ENCODE measurements at places on chromosomes 12 and 14.

- no peak for DNase-seq
Observed at GRCh38 chr12:12123036-12123604, 52.4 kb downstream of the BCL2L14 start.

DNA sequence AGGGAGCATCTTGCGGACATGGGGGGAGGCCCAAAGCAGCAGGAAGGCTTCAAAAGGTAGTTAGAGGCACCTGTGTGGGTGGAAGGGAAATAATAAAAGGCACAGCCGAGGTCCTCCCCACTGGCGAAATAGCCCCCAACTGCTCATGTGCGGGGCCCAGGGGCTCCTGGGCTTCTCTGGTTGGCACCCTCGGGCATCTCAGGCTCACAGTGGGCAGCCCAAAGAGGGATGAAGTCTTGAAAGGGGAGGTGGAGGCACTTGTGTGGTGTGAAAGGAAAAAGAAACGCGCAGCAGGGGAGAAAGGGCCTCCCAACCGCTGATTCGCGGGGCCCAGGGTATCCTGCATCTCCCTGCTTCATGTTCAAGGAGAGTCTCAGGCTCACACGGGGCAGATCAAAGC is 579.4 kb downstream of the ALG10 start:
- DNase-seq, result no peak

DNA sequence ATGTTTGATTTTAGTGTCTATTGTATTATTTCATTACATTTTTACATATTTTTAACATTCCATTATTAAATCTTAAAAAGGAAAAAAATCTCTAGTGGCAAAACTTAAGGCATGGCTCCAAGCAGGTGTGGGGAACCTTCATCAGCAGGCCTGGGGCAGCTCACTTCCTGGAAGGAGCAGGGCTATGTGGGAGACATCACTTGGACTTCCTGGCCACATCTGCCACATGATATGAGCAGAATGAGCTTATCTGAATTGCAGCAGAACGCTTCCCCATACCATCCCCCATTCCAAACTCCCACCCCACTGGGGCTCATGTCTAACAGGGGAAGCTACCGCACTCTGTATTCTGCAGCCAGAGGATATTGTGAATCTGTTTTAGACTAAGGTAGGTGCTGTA is 35.0 kb upstream of the KCNA1 start:
- DNase-seq, result no peak

GRCh38 chr14:103521438-103521950 is 1.1 kb downstream of the CKB start:
- DNase-seq, result no peak

GRCh38 chr12:34625116-34625515 is 602.8 kb downstream of the ALG10 start:
- DNase-seq, result no peak

DNA sequence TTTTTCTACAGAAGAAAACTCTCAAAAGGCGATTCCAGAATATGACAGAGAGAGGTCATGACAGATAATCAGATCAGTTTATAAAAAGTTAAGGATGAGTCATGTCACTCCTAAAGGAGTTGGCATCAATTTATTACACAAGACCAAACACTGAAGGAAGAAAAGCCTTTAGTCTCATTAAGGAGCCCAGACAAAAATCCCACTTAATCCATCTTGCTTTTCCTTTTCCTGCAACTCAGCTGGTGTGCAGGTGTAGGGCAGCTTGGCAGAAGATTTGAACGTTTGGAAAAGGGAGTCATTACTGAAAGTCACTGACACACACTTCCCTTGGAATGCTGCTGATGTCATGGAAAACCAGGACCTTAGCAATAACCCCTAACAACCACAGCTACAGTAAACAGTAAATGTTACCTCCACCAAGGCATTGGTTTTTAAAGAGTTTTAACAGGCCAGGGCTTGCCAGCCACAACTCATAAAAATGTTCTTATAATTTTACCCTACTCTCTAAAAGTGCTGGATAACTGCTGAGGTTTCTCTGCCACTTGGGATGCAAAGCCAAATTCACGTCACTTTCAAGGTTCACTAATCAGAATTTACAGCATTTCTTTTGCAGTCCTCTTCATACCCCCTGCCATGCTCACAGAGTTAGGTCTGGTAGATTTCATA is 320.6 kb downstream of the RAD51B start:
- DNase-seq, result no peak

DNA sequence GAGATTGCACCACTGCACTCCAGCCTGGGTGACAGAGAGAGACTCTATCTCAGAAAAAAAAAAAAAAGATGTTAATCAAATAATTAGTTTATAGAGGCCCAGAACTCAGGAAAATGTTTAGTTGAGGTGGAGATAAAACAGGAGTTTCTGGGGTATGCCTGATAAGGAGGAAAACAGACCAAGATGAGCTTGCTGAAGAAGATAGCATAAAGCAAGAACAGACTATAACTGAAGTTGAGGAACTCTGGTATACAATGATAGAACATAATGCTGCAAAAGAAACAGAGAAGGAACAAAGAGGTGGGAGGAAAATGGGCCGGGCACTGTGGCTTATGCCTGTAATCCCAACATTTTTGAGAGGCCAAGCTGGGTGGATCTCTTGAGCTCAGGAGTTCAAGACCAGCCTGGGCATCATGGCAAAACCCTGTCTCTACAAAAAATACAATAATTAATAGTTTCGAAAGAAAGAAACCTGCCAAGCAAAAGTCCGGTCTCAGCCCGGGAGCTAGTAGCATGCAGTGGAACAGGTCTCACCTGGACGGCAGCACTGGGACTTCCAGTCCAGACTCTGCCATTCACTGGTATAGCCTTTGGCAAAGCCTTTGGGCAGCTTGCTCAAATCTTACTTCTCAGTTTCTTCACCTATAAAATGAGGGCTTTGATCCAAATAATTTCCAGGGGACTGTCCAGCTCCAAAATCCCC is 25.4 kb downstream of the SLC35E3 start:
- DNase-seq, result no peak

- DNase-seq, result no peak
Observed at GRCh38 chr12:20188930-20189653, 179.2 kb upstream of the PDE3A start.

GRCh38 chr12:46948936-46949545 is 123.2 kb upstream of the SLC38A4 start:
- no peak for DNase-seq

GRCh38 chr14:74592476-74593201 is 19.4 kb downstream of the LTBP2 start:
- no peak for DNase-seq

DNA sequence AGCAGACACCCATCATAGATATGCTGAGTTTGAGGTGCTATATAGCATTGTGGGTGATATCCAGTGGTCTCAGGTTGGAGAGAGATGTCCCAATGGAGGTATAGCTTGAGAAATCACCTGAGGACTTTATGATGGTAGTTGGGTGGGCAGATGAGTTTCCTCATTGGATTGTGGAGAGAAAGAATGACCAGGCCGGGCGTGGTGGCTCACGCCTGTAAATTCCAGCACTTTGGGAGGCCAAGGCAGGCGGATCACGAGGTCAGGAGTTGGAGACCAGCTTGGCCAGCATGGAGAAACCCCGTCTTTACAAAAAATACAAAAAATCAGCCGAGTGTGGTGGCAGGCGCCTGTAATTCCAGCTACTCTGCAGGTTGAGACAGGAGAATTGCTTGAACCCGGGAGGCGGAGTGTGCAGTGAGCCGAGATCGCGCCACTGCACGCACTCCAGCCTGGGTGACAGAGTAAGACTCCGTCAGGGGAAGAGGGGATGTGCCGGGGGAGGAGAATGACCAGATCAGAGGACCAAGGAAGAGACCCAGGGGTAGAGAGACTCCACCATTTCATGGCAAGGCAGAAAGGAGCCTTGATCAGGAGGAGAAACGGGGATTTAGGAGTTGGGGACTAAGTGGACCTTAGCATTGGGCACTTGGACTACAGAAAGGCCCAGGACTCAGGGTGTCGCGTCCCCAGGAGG is 757 bp upstream of the PCK2 start:
- DNase-seq, result no peak

- no peak for DNase-seq
Observed at GRCh38 chr12:95168746-95169145, 48.5 kb downstream of the FGD6 start.

- DNase-seq, result no peak
Observed at GRCh38 chr14:56145181-56145769, 27.1 kb downstream of the PELI2 start.

- no peak for DNase-seq
Observed at GRCh38 chr14:34009956-34010355, 59.1 kb upstream of the EGLN3 start.

DNA sequence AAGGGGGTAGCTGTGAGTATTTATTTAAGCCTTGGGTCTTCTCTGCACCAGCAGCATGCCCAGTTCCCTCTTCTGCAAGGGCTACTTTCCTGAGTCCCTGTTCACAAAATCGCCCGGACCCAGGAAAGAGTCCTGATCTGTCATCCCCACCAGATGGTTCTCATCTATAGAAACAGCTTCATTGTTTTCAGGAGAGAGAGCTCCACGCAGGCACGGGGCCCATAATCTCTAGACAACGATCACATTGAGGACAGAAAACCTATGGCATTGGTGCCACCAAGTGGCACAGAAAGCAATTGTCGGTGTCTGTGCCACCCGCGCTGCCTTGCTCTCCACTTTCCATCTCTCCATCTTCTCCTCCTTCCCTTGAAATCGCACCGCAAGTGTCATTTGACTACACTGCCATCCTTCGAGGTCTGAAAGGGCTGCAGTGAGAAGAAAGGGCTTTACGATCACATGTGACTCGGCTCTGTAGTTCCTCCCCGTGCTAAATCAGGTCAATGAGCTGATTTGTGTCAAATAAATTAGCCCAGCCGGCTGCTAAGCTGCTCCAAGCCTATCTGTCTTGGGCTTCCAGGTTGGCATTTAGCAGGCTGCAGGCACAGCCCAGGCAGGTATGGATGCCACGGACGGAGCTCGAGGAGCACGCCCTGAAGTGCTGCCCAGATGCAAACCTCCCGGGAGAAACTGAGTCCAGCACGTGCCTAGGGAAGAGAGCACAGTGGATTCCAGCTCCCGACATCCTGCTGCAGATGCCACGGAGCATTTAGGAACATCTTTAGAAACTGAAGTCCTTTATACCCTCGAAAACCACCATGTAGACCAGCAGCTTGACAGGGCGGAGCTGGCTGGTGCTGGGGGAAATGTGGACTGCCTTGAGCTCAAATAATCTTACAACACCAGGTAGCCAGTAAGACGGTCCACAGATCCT is 28.8 kb downstream of the SPRING1 start:
- DNase-seq, result no peak

Data from thoracic aorta (tissue), 2 donors.